ENCODE measurements at places on chromosomes 4 and X. TPM values are rescaled to one million over a fixed set of nuclear protein-coding genes. Genes with fewer than 3 reads are reported as not detected.

Gene CHRDL1
- not detected for total RNA-seq

Gene RIPPLY1
- not detected for total RNA-seq

GRCh38 chr4:2339458-2340271 is 77.8 kb upstream of the MXD4 start:
- no peak overlapping the region for H3K4me3 ChIP-seq
- H3K4me1 ChIP-seq, result no peaks in the 10 kb centered on the region
- DNase-seq, result no peak
- H3K27ac ChIP-seq, result no peak overlapping the region
- H3K36me3 ChIP-seq, result peaks cover 6% of the 10 kb centered on the region

Gene ABCG2
- 0.12 TPM for total RNA-seq

Gene FABP2
- total RNA-seq, result not detected

DNA sequence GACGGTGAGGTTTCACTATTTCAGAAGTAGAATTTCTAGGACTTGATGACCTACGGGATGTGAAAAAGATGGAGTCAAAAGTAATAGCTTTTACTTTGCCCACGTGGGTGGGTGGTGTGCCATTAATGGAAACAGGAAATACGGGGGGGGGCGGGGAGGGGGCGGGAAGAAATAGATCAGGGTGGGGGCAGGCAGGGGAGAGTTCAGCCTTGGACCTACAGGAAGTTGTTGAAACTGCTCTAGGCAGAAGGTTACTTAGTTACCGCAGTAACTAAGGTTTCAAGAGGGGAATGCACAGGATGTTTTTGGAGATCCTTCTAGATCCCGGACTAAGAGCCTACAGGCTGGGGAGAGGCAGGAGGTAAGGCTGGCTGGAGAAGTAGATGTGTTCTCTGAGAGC is 3.6 kb upstream of the FHL1 start:
- H3K4me1 ChIP-seq, result peaks cover 7% of the 10 kb centered on the region
- no peak overlapping the region for H3K27ac ChIP-seq

Gene STATH
- total RNA-seq, result not detected

DNA sequence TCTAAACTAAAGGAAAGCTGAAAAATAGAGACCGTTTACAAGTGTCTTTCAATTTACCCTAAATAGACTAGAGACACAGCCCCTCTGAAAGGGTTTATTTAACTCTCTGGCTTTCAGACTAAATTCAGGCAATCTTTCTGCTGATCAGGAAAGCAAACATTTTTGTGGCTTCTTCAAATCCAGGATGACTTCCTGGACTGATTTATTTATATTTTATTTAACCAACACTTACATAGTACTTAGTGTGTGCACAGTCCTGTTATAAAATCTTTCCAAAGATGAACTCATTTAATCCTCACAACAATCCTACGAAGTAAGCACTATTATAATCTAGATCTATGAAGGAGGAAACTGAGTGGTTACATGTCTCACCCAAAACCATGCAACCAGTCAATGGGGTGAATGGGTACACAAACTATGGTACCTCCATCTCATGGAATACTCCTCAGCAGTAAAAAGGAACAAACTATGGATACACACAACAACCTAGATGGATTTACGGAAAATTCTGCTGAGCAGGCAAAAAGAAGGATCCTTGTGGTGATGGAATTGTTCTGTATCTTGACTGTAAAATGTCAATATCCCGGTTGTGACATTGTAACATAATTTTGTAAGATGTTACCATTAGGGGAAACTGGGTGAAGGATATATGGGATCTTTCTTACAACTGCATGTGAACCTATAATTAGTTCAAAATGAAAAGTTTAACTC is 64.1 kb upstream of the MAMLD1 start:
- H3K27ac ChIP-seq, result no peak overlapping the region
- no peaks in the 10 kb centered on the region for H3K36me3 ChIP-seq
- no peaks in the 10 kb centered on the region for H3K27me3 ChIP-seq
